ENCODE measurements at places on chromosomes 13 and 19.

- no peak for DNase-seq
Measured at GRCh38 chr19:2665103-2665502, 37.4 kb downstream of the GNG7 start.

GRCh38 chr19:6393983-6394412, 1.0 kb upstream of the GTF2F1 start:
- no peak for DNase-seq

- no peak for DNase-seq
Measured at GRCh38 chr19:47781590-47782262, 3.2 kb downstream of the SELENOW start.

- DNase-seq, result no peak
Measured at GRCh38 chr13:48334534-48335127, 31.1 kb downstream of the RB1 start.

DNA sequence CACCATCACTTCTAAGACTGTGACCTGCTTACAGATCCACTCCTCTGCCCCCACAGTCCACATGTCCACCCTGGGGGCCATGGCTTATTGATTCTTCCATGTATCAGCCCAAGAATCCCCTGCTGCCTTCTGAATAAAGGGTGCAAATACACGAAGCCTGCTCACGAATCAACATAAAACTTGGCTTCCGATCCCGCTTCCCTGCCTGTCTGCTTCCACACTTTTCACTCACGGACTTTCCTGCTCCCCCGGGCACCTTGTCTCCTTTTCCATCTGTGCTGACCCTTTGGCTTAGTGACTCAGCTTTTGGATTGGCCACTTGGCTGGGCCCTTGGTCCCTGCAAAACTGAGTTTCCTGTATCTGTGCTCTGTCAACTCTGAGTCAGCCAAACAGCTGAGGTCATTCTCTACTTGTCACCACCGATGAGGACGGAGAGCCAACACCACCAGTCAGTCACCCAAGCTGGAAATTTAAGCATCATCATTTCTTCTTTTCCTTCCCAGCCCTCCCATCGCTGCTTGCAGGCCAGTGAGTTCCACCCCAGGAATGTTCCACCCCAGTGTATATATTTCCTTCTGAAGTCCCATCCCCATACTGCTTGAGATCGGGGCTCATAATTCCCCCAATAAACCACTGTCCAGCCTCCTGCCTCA, 11.4 kb upstream of the USP12 start:
- DNase-seq, result peak; percentile 15

DNA sequence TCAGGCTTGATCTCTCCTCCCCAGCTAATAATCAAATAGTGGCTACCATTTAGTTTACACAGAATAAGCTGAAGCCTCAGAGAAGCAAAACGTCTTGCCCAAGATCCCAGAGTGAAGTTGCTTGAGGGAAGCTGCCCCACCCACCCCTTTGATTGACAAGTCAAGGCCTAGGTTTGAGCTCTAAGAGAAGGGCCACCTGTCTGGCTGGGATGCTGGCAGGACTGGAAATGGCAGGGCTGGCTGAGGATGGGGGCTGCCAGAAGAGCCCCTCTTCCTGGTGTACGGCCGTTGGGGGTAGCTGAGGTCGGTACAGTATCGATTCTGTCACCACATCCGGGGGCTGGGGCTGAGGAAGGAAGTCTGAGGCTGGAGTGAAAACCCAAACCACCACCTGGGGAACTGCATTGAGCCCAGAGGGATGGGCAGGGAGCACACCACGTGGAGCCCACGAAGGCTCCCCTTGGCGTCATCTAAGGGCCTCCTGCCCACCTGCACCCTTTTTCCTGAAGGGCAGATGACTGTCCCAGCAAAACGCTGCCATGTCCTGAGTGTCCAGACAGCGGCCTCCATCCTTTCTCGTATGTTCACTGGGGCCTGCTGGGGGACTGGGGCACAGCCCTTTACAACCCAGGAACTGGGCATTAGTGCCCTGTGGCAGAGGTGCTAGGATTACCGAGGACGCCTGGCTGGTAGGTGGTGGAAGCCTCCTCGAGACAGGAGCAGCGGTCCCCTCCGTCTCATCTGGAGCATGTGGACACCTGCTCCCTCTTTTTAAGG, 1.4 kb upstream of the PRKD2 start:
- DNase-seq, result peak; percentile 76

- no peak for DNase-seq
Measured at GRCh38 chr13:38462605-38463004, 113.0 kb downstream of the UFM1 start.

DNA sequence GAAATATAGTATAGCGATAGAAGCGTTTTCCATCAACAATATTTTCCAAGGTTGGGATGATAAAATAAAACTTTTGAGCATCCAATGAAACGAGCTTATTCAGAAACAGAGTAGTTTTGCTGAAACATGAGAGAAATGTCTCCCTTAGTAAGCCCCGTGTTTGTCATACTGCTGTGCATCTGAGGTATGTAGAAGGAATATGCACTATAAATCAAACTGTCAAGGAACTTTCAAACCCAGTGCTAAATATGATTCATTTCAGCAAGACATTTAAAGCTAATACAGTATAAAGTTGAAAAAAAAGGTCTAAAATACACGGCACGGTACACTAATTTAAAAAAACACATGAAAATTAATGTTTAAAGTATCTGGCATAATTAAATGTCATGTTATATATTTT, 546.2 kb downstream of the SLITRK5 start:
- DNase-seq, result no peak

GRCh38 chr19:40604647-40605215, 3.6 kb downstream of the LTBP4 start:
- no peak for DNase-seq

Data from activated CD8-positive, alpha-beta memory T cell treated with anti-CD3 and anti-CD28 coated beads, Interleukin-2, amount 50 U/mL, for 48 hours (primary cell).